Endothelial cell (in vitro differentiated cells): ENCODE measurements at places on chromosomes 4 and X.
A peak's percentile ranks its signal among the peaks of the same experiment; 100 is the strongest.

- H3K27me3 ChIP-seq: no peaks in the 10 kb centered on the region
- no peak for DNase-seq
- no peak overlapping the region for H3K4me3 ChIP-seq
- H3K27ac ChIP-seq: no peak overlapping the region
- H3K4me1 ChIP-seq: no peaks in the 10 kb centered on the region
Observed at GRCh38 chr4:182190306-182190705, 52.9 kb upstream of the TENM3 start.

DNA sequence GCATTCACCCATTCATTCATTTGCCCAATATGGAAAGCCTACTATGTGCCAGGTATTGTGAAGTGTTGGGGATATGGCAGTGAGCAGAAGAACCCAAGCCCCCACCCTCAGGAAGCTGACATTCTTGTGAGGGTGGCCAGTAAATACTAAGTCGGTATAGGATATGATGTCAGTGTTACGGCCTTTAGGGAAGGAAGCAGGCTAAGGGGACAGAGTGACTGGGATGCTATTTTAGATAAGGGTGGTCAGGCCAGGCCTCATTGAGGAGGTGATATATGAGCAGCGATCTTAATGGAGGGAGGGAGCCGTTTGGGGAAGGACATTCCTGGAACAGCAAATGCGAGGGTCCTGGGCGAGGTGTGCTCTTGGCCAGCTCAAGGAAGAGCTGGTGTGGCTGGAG lies 2.0 kb downstream of the ATP6AP1 start:
- H3K4me3 ChIP-seq: peak overlapping the region; percentile 81
- no peak for DNase-seq
- H3K27me3 ChIP-seq: peaks cover 7% of the 10 kb centered on the region
- H3K27ac ChIP-seq: peak overlapping the region; percentile 91
- peaks cover 9% of the 10 kb centered on the region for H3K36me3 ChIP-seq

DNA sequence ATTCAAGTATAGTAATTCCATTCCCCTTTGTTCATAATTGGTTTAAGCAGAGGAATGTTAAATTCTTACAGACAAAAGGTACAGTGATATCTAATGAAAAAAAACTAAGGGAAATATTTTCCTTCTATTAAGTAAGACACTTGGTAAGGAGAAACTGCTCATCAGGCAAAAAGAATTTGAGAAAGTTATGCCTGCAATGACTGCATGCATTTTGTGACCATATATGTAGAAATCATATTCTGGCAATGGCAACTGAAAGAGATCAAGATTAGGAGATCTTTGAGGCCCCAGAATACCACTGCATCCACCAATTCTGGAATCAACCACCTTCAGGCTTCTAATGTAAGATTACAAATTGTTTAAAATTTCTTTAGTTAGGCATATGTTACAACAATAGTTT lies 364.8 kb downstream of the PCDH10 start:
- H3K27me3 ChIP-seq: peaks cover 4% of the 10 kb centered on the region
- no peaks in the 10 kb centered on the region for H3K4me1 ChIP-seq
- H3K36me3 ChIP-seq: no peaks in the 10 kb centered on the region
- no peak overlapping the region for H3K4me3 ChIP-seq

- no peaks in the 10 kb centered on the region for H3K4me1 ChIP-seq
- no peaks in the 10 kb centered on the region for H3K36me3 ChIP-seq
- DNase-seq: no peak
- no peaks in the 10 kb centered on the region for H3K27me3 ChIP-seq
Observed at GRCh38 chr4:125105561-125105960, 209.2 kb upstream of the FAT4 start.

GRCh38 chr4:92825256-92825655 lies 521.5 kb downstream of the GRID2 start:
- no peak for DNase-seq
- H3K36me3 ChIP-seq: no peaks in the 10 kb centered on the region
- no peaks in the 10 kb centered on the region for H3K27me3 ChIP-seq
- H3K27ac ChIP-seq: no peak overlapping the region
- no peak overlapping the region for H3K4me3 ChIP-seq

DNA sequence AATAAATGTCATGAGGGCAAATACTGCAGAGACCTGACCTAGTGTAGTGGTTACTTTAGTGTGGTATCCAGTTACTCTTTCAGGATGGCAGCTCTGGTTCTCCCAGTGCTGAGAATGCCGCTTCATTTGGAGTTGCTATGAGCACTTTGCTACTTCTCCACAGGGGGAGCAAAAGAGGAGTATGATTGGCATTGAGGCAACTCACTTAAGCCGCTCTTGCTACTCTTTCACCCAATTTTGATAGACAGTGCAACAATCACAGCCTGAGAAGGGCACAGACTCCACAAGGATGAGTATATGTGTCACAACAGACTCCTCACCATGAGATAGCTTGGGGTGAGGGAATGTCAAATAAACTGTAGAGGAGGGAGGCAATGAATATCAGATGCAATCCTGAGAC lies 81.2 kb downstream of the NPY1R start:
- H3K36me3 ChIP-seq: no peaks in the 10 kb centered on the region
- H3K27me3 ChIP-seq: no peaks in the 10 kb centered on the region
- no peaks in the 10 kb centered on the region for H3K4me1 ChIP-seq
- no peak overlapping the region for H3K4me3 ChIP-seq
- H3K27ac ChIP-seq: no peak overlapping the region

- H3K4me1 ChIP-seq: peaks cover 12% of the 10 kb centered on the region
- no peak overlapping the region for H3K4me3 ChIP-seq
- no peak overlapping the region for H3K27ac ChIP-seq
- H3K27me3 ChIP-seq: peaks cover 13% of the 10 kb centered on the region
Observed at GRCh38 chr4:5884796-5885195, 8.1 kb downstream of the CRMP1 start.

- no peaks in the 10 kb centered on the region for H3K4me1 ChIP-seq
- no peak overlapping the region for H3K27ac ChIP-seq
- H3K4me3 ChIP-seq: no peak overlapping the region
- H3K27me3 ChIP-seq: peaks cover 32% of the 10 kb centered on the region
- H3K36me3 ChIP-seq: peaks cover 8% of the 10 kb centered on the region
Observed at GRCh38 chr4:1010395-1011021, 918 bp upstream of the FGFRL1 start.

DNA sequence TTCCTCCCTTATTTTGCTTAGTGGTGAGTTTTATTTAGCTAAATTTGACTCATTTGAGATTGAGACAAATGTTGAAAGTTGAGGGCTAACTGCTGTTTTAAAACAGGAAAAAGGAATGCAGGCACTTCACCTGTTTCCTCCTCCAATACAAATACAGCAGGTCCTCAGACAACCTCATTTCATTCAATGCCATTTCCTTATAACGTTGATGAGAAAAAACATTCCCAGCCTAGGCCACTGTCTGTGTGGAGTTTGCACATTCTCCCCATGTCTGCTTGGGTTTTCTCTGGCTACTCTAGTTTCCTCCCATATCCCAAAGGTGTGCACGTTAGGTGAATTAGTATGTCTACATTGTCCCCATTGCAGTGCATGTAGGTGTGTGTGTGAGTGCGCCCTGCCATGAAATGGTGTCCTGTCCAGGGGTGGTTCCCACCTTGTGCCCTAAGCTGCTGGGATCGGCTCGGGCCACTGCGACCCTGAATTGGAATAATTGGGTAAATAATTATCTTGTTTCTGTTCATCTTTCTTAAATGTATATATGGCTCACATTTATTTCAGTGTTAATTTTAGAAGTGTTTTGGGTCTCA lies 21.9 kb downstream of the SMAD1 start:
- no peak overlapping the region for H3K4me3 ChIP-seq
- no peaks in the 10 kb centered on the region for H3K27me3 ChIP-seq
- H3K4me1 ChIP-seq: peaks cover 74% of the 10 kb centered on the region
- DNase-seq: no peak
- H3K27ac ChIP-seq: peak overlapping the region; percentile 87

DNA sequence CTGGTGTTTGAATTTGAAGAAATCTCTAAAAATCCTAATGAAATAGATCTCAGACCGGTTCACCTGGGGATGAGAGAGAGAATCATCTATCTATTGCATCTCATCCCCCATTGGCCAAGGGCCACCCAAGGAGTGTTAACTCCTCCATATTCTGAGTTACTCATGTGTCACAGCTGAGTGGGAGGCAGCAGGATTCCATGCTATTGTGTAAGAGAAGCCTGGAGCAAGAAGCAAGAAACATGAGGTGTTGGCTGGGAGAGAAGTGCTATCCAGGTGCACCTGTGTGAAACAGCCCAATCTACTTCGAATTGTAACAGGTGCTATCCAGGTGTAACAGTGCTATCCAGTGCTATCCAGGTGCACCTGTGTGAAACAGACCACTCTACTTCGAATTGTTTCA lies 150.3 kb upstream of the MAOA start:
- peaks cover 9% of the 10 kb centered on the region for H3K4me1 ChIP-seq
- H3K27ac ChIP-seq: no peak overlapping the region
- H3K4me3 ChIP-seq: no peak overlapping the region
- no peak for DNase-seq
- no peaks in the 10 kb centered on the region for H3K36me3 ChIP-seq

DNA sequence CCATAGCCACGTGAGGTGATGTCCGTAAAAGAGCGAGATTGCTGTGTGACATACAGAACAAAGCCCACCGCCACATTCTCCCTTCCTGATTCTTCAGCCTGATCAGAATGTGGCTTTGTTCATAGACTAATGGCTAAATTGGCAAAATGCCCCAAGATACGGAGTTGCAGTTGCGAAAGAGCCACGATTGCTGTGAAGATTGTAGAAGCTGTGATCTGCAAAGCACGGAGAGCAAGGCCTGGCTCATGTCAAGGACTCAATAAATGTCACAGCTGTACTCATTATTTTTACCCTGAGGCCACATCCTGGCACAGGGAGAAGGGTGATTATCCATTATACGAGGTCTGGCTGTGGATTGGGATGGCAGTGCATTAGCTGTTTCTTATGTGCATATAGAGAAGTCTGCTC lies 34.2 kb downstream of the ARSD start:
- no peak overlapping the region for H3K27ac ChIP-seq
- peaks cover 16% of the 10 kb centered on the region for H3K4me1 ChIP-seq
- H3K27me3 ChIP-seq: no peaks in the 10 kb centered on the region
- no peaks in the 10 kb centered on the region for H3K36me3 ChIP-seq
- DNase-seq: no peak

DNA sequence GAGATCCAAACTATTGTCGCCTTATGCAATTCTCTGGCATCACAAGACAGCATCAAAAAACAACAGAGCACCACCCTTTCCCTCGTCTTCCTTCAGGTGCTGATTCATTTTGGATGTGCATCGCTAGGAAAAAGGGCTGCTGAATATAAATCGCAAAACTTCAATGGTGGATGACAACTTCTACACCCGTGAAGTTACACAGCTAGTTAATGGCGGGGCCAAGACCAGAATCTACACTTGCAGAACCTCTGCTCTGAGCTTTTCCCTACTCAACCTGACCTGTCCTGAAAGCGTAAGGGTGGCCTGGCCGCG lies 674 bp downstream of the GNPDA2 start:
- peaks cover 5% of the 10 kb centered on the region for H3K4me1 ChIP-seq
- DNase-seq: no peak
- no peaks in the 10 kb centered on the region for H3K36me3 ChIP-seq
- H3K27me3 ChIP-seq: peaks cover 3% of the 10 kb centered on the region
- peak overlapping the region; percentile 17 for H3K27ac ChIP-seq

- H3K27me3 ChIP-seq: peaks cover 12% of the 10 kb centered on the region
- no peak for DNase-seq
- no peak overlapping the region for H3K27ac ChIP-seq
- H3K4me3 ChIP-seq: no peak overlapping the region
- H3K36me3 ChIP-seq: no peaks in the 10 kb centered on the region
Observed at GRCh38 chr4:139840773-139841172, 175.2 kb downstream of the MGST2 start.

GRCh38 chr4:169446824-169447223 lies 165.6 kb downstream of the NEK1 start:
- H3K4me3 ChIP-seq: no peak overlapping the region
- H3K4me1 ChIP-seq: no peaks in the 10 kb centered on the region
- no peak for DNase-seq
- H3K27me3 ChIP-seq: no peaks in the 10 kb centered on the region
- H3K27ac ChIP-seq: no peak overlapping the region

GRCh38 chrX:143664302-143664701 lies 28.4 kb upstream of the SLITRK4 start:
- peak; percentile 2 for DNase-seq
- no peaks in the 10 kb centered on the region for H3K36me3 ChIP-seq
- H3K4me1 ChIP-seq: no peaks in the 10 kb centered on the region

DNA sequence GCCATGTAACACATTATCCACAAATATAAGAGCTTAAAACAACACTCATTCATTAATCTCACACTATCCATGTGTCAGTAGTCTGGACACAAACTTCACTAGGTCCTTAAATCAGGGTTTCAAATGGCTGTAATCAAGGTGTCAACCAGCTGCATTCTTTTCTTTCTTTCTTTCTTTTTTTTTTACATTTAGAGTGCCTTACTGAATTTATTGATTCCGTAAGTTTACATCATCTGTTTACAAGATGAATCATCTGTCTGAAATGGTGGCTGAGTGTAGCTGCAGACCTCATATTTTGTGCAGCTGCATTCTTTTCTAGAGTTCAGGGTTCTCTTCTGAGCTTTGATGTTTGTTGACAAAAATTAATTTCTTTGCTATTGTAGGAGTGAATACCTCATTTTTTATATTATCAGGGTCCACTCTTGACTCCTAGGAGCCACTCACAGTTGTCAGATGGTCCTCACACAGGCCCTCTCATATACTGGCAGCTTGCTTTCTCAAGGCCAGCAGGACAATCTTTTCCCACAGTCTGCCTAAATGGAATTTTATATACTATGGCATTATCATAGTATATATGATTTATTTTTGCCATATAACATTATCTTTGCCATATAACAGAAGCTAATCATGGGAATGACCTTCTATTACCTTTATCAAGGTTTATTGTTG lies 37.8 kb downstream of the SPOCK3 start:
- H3K36me3 ChIP-seq: no peaks in the 10 kb centered on the region
- no peak overlapping the region for H3K27ac ChIP-seq
- no peak for DNase-seq

DNA sequence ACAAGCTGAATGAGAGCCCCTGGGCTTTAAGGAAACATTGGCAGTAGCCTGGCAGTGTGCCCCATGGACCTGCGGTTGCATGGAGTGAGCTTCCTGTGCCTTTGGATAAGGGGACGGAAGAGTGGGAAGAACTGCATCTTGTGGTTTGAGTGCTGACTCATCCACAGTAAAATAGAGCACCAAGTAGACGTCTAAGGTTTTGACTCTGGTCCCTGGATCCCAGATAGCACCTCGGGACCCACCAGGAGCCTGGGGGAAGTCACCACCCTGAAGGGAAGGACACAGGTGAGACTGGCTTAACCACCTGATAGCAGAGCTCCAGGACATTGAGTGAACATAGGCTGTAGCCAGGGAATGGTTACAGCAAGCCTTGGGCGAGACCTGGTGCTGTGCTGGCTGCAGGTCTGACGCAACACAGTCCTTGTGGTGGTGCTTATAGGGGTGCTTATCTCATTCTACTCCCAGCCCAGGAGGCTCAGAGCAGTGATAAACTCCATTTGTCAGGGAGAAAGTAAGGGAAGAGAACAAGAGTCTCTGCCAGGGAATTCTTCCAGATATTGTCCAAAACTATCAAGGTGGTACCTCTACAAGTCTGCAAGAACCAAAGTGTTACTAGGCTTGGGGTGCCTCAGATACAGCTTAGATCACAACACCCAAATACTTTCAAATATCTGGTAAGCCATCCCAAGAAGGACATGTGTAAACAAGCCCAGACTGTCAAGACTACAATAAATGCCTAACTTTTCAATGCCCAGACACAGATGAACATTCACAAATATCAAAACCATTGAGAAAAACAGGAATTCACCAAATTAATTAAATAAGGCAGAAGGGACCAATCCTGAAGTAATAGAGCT lies 123.6 kb upstream of the TET2 start:
- no peak for DNase-seq
- H3K36me3 ChIP-seq: no peaks in the 10 kb centered on the region
- H3K4me1 ChIP-seq: no peaks in the 10 kb centered on the region
- no peak overlapping the region for H3K4me3 ChIP-seq

GRCh38 chr4:159977907-159978617 lies 875.2 kb downstream of the RAPGEF2 start:
- no peaks in the 10 kb centered on the region for H3K4me1 ChIP-seq
- no peak for DNase-seq
- H3K4me3 ChIP-seq: no peak overlapping the region
- H3K36me3 ChIP-seq: no peaks in the 10 kb centered on the region
- H3K27me3 ChIP-seq: no peaks in the 10 kb centered on the region
